ENCODE measurements at places on chromosomes 13 and 19.

DNA sequence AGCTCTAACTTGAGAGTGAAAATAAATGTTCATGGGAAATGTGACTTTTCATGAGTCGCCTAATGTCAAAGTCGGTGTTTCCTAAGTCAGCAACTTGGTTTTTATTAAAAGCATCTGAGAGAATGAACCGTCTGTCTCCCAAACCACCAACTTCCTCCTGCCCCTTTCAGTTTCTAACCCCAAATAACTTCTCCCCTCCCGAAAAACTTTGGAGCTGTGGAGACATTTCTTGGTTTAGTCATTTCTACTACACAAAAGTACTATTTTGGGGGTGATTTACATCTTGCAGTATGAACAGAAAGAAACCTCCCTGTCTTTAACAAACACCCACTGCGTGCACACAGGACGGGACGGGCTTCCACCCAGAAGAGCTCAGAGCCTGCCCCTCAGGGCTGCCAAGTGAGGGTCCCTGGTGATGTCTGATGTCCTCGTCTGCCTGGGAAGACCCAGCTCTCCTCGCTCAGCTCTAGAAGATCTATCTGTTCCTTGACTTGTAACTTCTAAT lies 65.0 kb downstream of the RASA3 start:
- no peak for DNase-seq

DNA sequence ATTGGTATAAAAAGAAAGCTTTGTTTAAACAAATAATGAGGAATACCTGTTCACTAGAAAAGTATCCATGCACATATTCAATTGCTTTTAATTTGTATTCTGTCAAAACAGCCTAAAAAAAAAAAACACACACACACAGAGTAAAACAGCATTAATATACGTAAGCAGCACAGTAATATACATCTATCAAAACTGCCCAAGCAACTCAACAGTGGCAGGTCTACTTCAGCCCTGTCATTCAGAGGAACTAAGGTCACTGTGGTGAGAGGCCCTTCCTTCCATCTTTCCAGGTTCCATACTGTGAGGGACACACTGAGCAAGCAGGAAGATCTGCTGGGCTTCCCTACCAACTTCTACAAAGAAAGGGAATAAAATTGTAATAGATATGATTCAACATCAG lies 3.8 kb downstream of the PROSER1 start:
- DNase-seq = no peak

GRCh38 chr13:63249411-63250187 lies 1834.0 kb upstream of the PCDH20 start:
- no peak for DNase-seq

DNA sequence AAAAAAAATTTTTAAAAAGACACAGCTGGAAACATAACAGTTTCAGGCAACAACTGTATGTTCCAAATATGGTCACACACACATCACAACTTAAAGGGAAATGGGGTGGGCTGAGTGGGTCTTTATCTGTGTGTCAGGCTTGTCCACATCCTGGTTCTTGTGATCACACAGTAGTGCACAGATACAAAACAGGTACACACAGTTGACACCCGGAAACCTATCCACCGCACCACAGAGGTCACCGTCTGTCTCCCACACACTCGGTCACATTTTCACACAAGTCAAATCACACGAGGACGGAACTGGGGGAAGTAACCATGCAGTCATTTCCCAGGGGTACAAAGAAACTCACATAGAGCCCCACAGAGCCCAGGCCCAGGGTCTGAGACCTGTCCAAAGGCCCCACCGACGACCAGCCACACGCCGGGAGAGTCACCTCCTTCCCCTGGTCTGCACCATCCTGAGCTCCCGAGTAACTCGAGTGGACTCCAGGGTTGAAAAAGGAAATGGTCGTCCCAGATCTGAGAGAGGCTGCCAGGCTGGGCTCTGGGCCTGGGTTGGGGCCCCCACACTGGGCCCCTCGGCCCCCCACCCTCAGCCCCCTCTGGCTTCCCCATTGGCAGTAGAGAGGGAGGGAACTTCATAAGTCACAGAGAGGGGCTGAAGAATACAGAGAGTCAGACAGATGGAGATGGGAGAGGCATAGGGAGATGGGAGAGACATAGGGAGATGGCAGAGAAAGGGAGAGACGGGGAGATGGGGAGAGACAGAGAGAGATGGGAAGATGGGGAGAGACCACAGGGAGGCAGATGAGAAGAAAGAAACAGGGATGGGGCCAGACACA lies 1.3 kb upstream of the PPAN start:
- no peak for DNase-seq
